ENCODE measurements at places on chromosomes 2 and 18. TPM values are rescaled to one million over a fixed set of nuclear protein-coding genes. Genes with fewer than 3 reads are reported as not detected.

GRCh38 chr2:212931271-212931670 lies 220.1 kb downstream of the IKZF2 start:
- no peak overlapping the region for H3K27ac ChIP-seq
- H3K4me1 ChIP-seq: no peaks in the 10 kb centered on the region
- no peaks in the 10 kb centered on the region for H3K27me3 ChIP-seq
- no peaks in the 10 kb centered on the region for H3K36me3 ChIP-seq

DNA sequence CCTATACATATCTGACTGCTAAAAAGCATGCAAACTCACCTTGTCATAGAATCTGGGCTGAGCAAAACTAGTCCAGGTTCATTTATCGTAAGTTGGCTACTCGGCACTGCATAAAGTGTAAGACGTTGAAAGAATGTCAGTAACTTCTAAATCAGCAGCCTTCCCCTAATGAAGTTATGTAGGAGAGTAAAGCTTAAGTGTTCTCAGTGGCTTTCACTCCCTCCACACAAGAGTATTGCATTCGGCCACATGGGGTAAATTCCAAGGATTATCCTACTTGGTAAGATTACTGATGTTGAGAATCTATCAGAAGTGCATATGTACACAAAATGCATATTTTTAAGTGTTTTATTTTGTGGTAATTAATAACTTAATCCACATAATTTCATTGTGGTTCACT lies 130.1 kb downstream of the LCLAT1 start:
- no peaks in the 10 kb centered on the region for H3K4me1 ChIP-seq
- no peaks in the 10 kb centered on the region for H3K36me3 ChIP-seq
- H3K4me3 ChIP-seq: no peak overlapping the region
- H3K27me3 ChIP-seq: no peaks in the 10 kb centered on the region
- H3K27ac ChIP-seq: no peak overlapping the region

DNA sequence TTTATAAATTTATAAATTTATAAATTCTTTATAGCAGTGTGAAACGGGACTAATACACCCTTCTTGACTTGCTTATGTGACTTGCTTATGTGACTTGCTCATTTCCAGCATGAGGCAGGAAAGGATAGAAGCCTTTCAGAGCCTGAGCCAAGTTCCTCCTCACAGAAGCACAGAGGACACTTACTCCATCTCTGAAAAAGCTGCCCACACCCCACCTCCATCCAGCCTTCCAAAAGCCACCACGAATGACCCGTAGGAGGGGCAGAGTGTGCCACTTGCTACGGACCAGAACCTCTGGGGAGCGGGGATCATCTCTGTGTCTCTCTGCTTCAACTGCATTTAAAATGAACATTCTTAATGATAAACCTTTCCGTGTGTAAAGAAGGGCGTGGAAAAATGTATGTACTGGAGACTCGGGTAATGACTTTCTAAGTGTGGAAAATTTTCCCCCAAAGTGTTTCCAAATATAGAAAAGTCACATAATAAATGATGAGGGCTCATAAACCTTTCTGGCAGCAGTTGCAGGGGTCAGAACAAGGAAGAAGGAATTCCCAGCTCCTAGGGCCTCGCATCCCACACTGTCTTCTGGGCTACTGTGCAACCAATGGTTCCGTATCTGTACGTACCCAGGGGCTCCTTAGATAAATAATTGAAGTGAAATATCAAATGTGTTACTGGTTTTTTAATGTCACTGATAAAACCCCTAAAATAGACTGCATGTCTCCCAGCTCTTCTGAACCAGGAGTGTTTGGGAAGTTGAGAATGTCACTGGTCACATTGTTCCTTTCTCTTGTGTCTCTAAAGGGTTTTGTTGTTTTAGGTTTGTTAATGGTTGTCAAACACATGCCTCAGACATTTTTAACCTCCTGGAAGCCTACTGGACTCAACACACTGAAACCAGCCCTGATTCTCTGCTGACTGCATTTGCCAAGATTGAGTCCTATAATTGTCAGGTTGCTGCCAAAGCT lies 104.5 kb upstream of the LTBP1 start:
- no peaks in the 10 kb centered on the region for H3K36me3 ChIP-seq
- H3K4me3 ChIP-seq: no peak overlapping the region
- H3K27ac ChIP-seq: no peak overlapping the region
- no peaks in the 10 kb centered on the region for H3K27me3 ChIP-seq
- DNase-seq: no peak

- H3K4me3 ChIP-seq: no peak overlapping the region
- H3K4me1 ChIP-seq: no peaks in the 10 kb centered on the region
- H3K36me3 ChIP-seq: no peaks in the 10 kb centered on the region
- no peak overlapping the region for H3K27ac ChIP-seq
- no peaks in the 10 kb centered on the region for H3K27me3 ChIP-seq
These were observed 20.6 kb upstream of the ST8SIA3 start for GRCh38 chr18:57331718-57332117.

The ABCB11 gene
- total RNA-seq: under 0.01 TPM
